ENCODE measurements at places on chromosomes 11 and 22. TPM values are rescaled to one million over a fixed set of nuclear protein-coding genes. Genes with fewer than 3 reads are reported as not detected.
A peak's percentile ranks its signal among the peaks of the same experiment; 100 is the strongest.

GRCh38 chr11:102478673-102479299 is 26.2 kb upstream of the TMEM123 start:
- no peak overlapping the region for H3K27ac ChIP-seq
- H3K27me3 ChIP-seq: no peaks in the 10 kb centered on the region
- H3K4me1 ChIP-seq: no peaks in the 10 kb centered on the region

DNA sequence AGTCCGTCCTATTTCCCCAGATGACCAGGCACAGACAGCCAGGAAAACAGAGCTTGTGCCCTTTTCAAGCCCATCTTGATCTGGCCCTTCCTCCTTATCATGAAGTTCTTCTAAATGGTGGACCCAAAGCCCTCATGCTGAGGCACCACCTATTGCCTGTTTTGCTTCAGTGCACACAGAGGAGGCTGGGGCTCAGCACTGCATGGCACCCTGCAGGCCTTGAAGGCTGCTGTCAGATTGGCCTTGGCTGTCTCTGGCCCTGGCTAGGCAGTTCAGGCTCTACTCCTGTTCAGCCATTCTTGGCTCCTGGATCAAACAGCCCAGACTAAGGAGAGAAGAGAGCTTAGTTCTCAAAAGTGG is 49.2 kb downstream of the OTOG start:
- DNase-seq: no peak
- H3K4me1 ChIP-seq: no peaks in the 10 kb centered on the region
- H3K27ac ChIP-seq: no peak overlapping the region
- no peak overlapping the region for H3K4me3 ChIP-seq

GRCh38 chr11:33515347-33515746 is 185.3 kb downstream of the C11orf91 start:
- H3K27me3 ChIP-seq: no peaks in the 10 kb centered on the region
- H3K4me1 ChIP-seq: no peaks in the 10 kb centered on the region
- no peak overlapping the region for H3K4me3 ChIP-seq

DNA sequence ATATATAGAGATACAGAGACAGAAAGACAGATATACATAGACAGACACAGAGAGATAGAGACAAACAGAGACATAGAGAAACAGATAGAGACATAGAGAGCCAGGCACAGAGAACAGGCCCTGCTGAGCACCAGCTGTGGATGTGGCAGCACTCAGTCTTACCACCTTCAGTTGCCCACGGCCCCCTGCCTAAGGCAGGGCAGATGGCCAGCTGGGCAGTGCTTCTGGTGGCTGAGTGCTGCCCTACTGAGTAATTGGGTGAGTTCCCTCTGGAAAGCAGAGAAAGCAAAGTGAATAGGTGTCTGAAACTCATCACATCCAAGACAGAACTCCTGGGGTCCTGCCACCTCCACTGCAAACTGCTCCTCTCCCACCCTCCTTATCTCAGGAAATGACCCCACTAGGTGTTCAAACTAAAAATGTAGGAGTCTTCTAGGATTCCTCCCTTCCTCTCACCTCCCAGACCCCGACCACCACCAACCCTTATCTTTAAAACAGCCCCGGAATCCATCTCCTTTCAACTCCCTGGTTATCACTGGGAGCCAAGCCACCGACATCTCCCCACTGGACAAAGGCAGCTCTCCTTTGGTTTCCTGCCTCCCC is 27.2 kb downstream of the SYN3 start:
- H3K4me3 ChIP-seq: no peak overlapping the region
- H3K27ac ChIP-seq: no peak overlapping the region
- no peaks in the 10 kb centered on the region for H3K4me1 ChIP-seq
- no peaks in the 10 kb centered on the region for H3K36me3 ChIP-seq

GRCh38 chr22:25702040-25702439 is 39.9 kb upstream of the MYO18B start:
- no peak for DNase-seq
- no peaks in the 10 kb centered on the region for H3K27me3 ChIP-seq
- H3K4me3 ChIP-seq: no peak overlapping the region
- no peaks in the 10 kb centered on the region for H3K36me3 ChIP-seq
- peaks cover 20% of the 10 kb centered on the region for H3K4me1 ChIP-seq

DNA sequence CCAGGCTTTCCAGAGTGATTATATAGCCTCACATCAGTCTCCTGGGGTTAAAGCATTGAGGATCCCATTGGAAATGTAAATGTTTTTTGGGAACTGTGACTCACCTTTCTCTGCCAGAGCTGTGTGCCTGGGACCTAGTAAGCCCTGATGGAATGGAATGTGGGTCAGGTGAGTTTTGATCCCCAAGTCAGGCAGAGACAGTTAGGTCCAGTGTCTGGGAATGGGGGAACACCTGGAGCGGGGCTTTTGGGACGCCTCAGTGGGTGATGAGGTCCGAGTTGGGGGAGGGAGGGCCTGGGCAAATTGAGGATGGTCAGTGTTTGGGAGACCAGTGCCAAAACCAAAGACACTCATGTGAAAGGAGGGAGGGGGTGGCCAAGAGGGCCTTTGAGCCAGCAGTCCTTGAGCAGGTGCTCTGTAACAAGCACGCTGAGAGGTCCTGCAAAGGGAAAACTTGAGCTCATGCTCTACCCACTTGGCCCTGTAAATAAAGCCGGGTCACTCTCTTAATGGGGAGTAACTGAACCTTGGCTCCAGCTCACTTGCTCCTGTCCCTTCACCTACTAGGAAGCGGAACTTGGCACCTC is 104.7 kb downstream of the NAV2 start:
- no peak for DNase-seq
- peaks cover 55% of the 10 kb centered on the region for H3K4me1 ChIP-seq
- no peaks in the 10 kb centered on the region for H3K36me3 ChIP-seq
- no peaks in the 10 kb centered on the region for H3K27me3 ChIP-seq

DNA sequence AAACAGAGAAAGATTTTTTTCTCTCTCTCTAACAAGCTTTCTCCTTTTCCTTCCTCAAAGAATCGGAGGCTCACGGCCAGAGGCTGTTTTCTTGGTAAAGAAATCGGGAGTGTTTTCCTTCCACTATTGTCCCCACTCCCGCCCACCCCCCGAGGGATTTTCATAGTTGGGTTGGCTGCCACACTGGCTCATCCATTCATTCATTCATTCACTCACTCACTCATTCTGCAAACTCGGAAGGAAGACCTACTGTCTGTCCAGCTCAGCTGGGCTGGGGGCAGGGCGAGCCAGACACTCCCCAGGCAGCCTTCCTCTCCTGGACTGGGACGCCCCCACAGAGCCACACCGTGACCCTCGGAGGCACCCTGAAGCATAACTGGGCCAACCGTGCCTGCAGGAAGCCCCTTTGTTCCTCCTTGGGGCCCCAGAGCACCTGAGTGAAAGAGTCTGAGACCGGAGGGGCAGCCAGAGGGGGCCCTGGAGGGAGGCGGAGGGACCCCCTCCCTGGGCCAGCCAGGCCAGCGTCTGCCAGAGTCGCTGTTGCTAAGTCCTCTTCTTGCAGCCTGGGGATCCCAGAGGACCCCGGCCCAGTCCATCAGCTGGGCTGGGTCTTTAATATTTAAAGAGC is 17.0 kb downstream of the CDKN1C start:
- peaks cover 43% of the 10 kb centered on the region for H3K27me3 ChIP-seq
- no peak overlapping the region for H3K27ac ChIP-seq
- H3K4me3 ChIP-seq: peak overlapping the region; percentile 47
- no peaks in the 10 kb centered on the region for H3K36me3 ChIP-seq

DNA sequence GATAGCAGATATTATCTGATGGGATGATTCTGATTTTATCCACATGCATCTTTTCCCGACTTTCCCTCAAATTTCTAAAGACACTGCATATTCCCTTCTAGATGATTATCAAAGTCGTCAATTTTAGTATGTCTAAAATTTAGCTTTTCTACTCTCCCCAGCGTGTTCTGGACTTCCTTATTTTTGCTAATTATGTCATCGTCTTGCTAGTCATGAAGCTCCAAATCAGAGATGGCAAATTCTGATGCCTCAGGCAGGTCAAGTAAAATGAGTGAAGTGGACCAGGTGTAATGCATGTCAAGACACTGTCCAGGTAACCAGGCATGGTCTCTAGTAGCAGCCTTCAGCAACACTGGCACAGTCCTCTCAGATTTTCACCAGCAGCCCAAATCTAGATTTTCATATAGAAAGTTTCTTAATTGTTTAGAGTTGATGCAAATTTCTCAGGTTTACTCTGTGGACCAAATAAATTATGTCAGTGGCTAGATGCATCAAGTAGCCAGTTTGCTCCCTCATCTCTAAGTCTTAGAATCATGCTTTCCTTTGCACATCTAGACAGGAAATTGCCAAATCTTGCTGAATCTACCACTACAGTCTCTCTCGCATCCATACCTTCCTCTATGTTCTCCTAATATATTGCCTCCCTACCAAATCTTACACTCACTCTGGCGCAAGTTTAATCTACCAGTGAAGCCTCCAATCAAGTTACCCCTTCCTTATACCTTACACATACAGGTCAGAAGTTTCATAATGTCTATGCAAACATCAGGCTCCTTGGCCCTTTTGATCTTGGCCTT is 10.6 kb downstream of the HSD17B12 start:
- H3K4me3 ChIP-seq: no peak overlapping the region
- peaks cover 37% of the 10 kb centered on the region for H3K4me1 ChIP-seq
- no peak overlapping the region for H3K27ac ChIP-seq
- no peaks in the 10 kb centered on the region for H3K36me3 ChIP-seq
- no peaks in the 10 kb centered on the region for H3K27me3 ChIP-seq

DNA sequence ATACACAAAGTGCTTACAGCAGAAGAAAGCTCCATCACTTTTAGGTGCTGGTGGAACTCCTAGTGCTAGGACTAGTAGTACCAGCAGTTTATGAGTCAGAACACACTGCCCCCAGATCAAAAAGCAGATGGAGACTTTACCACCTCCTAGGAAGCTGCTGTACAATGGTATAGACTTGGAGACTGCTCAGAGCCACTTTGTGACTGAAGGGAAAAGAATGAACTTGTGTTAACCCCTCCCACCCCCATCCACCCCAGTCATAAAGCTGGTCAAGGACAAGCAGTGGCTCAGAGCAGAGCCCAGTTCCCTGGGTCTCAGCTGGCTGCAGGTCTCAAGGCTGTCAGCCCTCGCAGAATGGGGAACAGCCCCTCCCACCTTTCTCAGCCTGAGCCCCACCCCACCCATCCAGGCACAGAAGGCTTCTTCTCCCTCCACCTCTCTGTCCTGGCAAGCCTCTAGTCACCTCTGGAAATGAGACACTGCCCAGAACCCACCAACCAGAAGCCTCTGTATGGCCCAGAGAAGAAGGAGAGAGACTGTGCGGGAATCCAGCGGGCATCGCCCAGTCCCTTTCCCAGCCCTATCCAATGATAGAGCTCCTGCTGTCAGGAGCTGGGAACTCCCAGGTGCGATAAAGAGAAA is 23.8 kb downstream of the PACSIN2 start:
- peaks cover 50% of the 10 kb centered on the region for H3K4me1 ChIP-seq
- H3K27me3 ChIP-seq: no peaks in the 10 kb centered on the region
- no peak for DNase-seq
- H3K4me3 ChIP-seq: no peak overlapping the region

DNA sequence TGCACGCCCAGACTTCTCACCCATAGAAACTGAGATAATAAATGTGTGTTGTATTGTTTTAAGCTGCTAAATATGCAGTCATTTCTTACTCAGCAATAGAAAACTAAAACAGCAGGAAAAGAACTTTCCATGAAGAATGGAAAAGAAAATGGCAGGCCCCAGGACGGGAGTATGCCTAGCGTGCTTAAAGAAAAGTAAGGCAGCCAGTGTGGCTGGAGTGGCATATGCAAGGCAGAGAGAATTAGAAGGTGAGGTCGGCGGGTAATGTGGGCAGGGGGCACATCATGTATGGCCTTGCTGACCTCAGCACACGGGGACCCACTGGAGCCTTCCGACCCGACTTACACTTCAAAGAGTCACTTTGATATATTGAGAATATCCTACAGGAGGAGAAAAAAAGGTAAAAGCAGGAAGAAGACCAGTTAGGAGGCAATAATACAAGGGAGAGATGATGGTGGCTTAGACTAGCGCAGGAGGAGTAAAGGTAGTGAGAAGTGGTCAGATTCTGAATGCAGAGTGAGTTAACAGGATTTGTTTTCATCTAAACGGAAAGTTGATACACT is 20.5 kb downstream of the TBRG1 start:
- H3K4me1 ChIP-seq: no peaks in the 10 kb centered on the region
- H3K27me3 ChIP-seq: no peaks in the 10 kb centered on the region
- DNase-seq: no peak
- no peak overlapping the region for H3K4me3 ChIP-seq
- no peak overlapping the region for H3K27ac ChIP-seq

DNA sequence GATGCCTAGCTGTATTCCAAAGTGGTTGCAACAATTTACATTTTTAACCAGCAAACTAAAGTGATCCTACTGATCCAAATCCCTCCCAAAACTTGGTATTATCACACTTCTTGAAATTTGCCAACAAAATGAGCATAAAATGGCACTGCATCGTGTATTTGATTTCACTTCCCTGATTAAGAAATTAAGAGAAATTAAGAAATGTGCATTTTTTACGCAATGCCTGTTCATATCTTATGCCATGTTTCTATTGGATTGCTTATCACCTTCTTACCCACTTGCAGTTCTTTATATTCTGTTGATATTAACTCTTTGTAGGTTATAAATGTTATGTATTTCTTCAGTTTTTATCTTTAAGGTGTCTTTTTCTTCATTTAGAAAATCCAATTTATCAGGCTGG is 80.6 kb downstream of the DENND5A start:
- H3K27me3 ChIP-seq: no peaks in the 10 kb centered on the region
- DNase-seq: no peak
- H3K36me3 ChIP-seq: peaks cover 20% of the 10 kb centered on the region
- no peaks in the 10 kb centered on the region for H3K4me1 ChIP-seq
- no peak overlapping the region for H3K27ac ChIP-seq

DNA sequence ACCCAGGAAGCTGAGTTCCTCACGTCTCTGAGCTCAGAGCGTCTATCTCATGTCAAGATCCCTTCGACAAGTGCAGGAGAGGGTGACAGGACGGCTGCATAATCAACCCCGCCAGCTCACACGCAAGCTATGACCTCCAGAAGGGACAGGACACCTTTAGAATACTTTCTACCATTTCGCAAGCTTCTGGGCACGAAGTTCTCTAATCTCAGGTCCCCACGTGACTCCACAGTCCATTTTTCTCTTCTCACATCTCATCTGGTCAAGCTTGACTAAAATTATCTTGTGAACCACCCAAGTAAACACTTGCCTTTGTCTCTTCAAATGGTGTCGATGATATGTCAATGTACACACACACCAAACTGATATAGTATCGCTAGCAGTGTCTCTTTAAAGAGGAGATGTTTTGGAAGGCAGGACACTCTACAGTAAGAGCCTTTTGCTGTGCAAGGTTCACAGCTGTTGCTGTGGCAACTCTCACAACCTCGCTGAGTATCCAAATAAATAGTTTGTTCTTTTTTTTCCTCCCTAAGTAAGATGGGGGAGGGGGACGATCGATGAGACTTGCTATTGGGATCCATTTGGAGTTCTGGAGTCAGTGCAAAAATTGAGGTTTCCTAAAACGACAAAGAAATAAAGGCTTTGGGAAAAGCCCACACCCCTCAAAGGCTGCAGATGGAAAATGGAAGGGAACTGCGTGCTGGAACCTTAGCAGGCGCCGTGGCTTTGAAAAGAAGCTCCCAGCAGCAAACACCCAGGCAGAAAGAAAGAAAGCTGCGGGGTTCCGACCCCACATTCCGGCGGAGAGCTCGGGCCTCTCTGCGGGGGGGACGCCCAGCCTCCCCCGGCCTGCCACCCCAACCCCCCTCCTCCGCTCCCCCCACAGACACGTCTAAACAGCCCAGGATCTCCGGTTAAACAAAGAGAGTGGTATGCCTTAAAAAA is 215.4 kb upstream of the UBASH3B start:
- H3K4me1 ChIP-seq: no peaks in the 10 kb centered on the region
- peak overlapping the region; percentile 75 for H3K4me3 ChIP-seq
- no peaks in the 10 kb centered on the region for H3K36me3 ChIP-seq
- DNase-seq: no peak

Gene GGT1
- 2.2 TPM for total RNA-seq

Gene GLB1L2
- total RNA-seq: 1.3 TPM

Gene DDI1
- not detected for total RNA-seq

Gene LAMTOR1
- total RNA-seq: 84.8 TPM

Gene TMA7B
- total RNA-seq: not detected

Gene LIF
- not detected for total RNA-seq
